ENCODE measurements at places on chromosomes 1 and 21.

GRCh38 chr1:48093696-48094528 lies 96.7 kb upstream of the TRABD2B start:
- peak; percentile 45 for DNase-seq

- no peak for DNase-seq
These were observed 805 bp downstream of the ATG4C start for GRCh38 chr1:62784509-62785365.

- DNase-seq: no peak
These were observed 33.1 kb downstream of the NDC1 start for GRCh38 chr1:53804791-53805505.

DNA sequence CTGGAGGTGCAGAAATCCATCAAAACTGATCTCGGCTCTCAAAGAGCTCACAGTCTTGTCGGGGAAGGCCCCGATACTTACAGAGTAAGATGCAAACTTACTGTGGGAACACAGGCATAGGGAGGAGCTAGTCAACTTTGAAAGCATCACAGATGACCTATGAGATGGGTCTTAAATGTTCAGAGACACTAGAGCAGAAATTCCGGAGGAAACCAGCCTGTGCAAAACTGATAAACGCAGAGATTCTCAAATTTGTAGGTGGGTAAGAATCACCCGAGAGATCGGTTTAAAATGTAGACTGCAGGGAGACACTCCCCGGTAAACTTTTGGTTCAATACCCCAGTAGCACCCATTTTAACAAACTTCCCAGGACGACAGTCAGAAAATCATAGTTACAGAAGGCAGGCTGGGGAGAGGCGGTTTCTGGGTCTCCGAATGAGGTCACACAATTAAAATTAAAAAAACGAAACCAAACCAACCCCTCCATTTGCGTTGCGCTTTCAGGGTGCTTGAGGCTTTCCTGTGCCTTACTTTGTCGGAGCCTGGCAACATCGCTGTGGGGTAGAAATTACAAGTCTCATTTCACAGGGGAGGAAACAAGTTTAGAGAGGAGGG lies 755 bp upstream of the THRAP3 start:
- no peak for DNase-seq

DNA sequence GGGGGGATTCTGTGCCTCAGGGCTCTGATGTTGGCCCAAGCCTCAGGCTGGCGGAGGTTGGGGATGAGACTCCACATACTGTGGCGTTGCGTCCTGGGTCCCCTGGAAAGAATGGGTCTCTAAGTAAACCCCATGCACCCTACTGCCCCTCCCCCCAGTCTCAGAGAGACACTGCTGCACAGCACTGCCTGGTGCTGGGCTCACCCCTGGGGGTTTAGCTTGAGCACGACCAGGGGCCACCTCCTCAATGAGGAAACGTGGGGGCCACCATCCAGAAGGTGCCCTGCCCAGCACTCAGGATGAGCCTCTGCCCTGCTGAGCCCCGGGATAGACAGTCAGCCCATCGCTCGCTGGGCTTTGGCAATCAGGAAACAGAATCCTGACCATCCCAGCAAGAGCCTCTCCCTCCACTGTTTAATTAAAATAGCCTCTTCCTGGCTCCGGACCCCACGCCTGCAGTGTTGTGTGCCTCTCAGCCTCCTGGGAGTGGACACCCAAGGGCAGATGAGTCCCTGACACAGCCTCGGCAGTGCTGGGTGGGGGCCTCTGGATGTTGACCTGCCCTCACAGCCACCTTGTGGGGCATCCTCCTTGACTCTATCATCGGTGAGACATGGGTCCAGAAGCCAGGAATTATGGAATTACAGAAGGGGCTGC lies 3.5 kb upstream of the KRTAP10-4 start:
- DNase-seq: no peak

All from activated T-helper 9 cell treated with anti-CD3 and anti-CD28 coated beads, Interleukin-2, amount 50 U/mL, for 16 hours (primary cell).